Type B pancreatic cell (in vitro differentiated cells): ENCODE measurements at places on chromosomes 7 and 10. TPM values are rescaled to one million over a fixed set of nuclear protein-coding genes. Genes with fewer than 3 reads are reported as not detected.

DNA sequence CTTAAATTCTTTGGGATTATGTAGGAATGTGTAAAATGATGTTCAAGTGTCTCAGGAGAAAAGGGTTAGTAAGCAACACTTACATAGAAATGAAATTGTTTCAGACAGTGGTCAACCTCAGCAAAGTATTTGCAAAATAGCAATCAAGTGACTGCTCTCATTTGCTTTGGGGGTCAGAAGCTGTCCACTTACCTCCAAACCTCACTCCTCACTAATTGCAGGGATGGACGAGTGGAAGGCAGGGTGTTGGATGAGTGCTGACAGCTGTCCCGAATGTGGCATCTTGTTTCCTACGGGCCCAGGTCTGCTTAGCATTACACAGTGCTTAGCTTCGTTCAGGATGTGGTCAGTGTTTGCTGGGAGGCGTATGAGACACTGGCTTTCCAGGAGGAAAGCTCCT lies 437.0 kb downstream of the SUGCT start:
- DNase-seq = no peak
- H3K4me3 ChIP-seq = no peak overlapping the region
- H3K27me3 ChIP-seq = no peaks in the 10 kb centered on the region
- H3K36me3 ChIP-seq = no peaks in the 10 kb centered on the region

Gene CROT
- 19.6 and 21.9 TPM in 2 replicates for total RNA-seq

DNA sequence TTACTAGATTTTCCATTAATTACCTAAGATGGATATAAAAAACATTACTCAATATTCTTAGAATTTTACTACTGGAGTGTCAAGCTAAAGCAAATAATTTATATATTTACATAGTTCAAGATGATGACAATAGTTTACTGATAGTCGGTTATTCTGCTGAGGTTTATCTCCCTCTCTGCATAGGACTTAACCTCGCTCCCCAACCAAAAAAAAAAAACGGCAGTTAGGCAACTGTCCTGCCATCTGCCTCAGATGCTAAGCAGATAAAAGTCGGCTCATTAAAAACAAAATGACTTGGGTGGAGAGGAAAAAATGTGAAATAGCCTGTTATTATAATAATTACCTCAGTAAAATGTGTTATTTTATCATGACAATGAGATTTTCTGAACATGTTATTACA lies 14.0 kb upstream of the ITGB8 start:
- H3K4me3 ChIP-seq = no peak overlapping the region
- no peak overlapping the region for H3K27ac ChIP-seq
- no peak for DNase-seq
- H3K4me1 ChIP-seq = peaks cover 5% of the 10 kb centered on the region
- no peaks in the 10 kb centered on the region for H3K36me3 ChIP-seq

- no peak overlapping the region for H3K27ac ChIP-seq
- no peak for DNase-seq
- no peak overlapping the region for H3K4me3 ChIP-seq
- no peaks in the 10 kb centered on the region for H3K36me3 ChIP-seq
Observed at GRCh38 chr10:19518632-19519031, 297.6 kb upstream of the PLXDC2 start.

Gene C10orf105
- total RNA-seq = 0.31 TPM in 1 of 2 replicates, not detected in the other
